Activated CD4-positive, alpha-beta memory T cell treated with anti-CD3 and anti-CD28 coated beads, Interleukin-2, amount 10 ng/mL, durations not matched to agents 7 days and 5 days (primary cell): ENCODE measurements at places on chromosomes 5 and 9. TPM values are rescaled to one million over a fixed set of nuclear protein-coding genes. Genes with fewer than 3 reads are reported as not detected.
A peak's percentile ranks its signal among the peaks of the same experiment; 100 is the strongest.

The AIF1L gene
- 0.30 TPM for total RNA-seq

- no peak overlapping the region for H3K27ac ChIP-seq
- peaks cover 30% of the 10 kb centered on the region for H3K27me3 ChIP-seq
- H3K36me3 ChIP-seq: no peaks in the 10 kb centered on the region
- no peak for DNase-seq
- peaks cover 2% of the 10 kb centered on the region for H3K4me1 ChIP-seq
- H3K4me3 ChIP-seq: no peak overlapping the region
Observed at GRCh38 chr5:135574493-135574892, 4.3 kb downstream of the CXCL14 start.

- no peaks in the 10 kb centered on the region for H3K27me3 ChIP-seq
- no peaks in the 10 kb centered on the region for H3K4me1 ChIP-seq
- H3K4me3 ChIP-seq: no peak overlapping the region
- DNase-seq: no peak
- no peaks in the 10 kb centered on the region for H3K36me3 ChIP-seq
Observed at GRCh38 chr5:3837506-3837905, 241.9 kb downstream of the IRX1 start.

DNA sequence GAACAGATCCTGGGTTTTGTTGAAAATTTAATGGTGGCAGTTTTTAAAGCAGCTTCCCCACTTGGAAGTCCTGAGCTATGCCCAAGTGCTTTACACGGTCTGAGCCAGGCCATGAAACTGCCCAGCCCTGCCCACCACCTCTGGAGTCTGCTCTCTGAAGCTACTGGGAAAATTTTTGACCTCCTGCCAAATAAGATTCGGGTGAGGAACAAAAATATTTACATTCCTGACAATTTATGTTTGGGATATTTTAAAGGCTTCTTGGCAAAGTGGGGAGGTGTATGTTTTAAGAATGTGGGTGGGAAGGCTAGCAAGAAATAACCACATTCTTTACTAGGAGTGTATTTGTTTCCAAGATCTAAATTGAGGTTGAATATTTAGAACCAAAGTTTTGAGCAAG is 50.0 kb downstream of the HACD4 start:
- H3K36me3 ChIP-seq: peaks cover 17% of the 10 kb centered on the region
- no peaks in the 10 kb centered on the region for H3K4me1 ChIP-seq
- no peak overlapping the region for H3K27ac ChIP-seq
- H3K27me3 ChIP-seq: no peaks in the 10 kb centered on the region

The CDKN2B-AS1 gene
- 2.6 TPM for total RNA-seq

DNA sequence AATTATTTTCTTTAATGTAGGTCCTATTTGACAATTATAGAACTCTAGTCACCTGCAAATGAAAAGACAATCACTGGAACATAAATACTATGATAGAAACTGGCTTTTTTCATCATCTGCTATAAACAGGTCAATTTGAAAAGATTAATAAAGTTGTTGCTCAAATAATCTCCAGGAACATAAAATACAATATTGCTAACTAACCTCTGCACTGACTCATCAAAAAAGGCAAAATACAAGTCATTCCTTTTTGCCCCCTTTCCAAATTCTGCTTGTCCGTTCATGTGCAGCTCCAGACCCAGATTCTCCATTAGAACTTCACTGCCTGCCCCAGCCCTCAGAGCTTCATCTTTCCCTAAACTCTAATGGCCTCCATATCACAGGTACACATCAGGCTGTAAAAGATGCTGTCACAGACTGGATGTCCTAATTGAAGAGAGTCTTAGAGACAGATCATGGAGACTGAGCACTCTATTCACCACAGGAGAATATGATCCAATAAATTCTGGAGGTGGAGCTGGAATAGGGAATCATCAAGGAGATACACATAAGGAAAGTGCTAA is 1.6 kb downstream of the DCTN4 start:
- H3K36me3 ChIP-seq: peaks cover 44% of the 10 kb centered on the region
- H3K4me1 ChIP-seq: peaks cover 38% of the 10 kb centered on the region
- H3K27ac ChIP-seq: peak overlapping the region; percentile 12
- no peaks in the 10 kb centered on the region for H3K27me3 ChIP-seq
- peak overlapping the region; percentile 46 for H3K4me3 ChIP-seq

DNA sequence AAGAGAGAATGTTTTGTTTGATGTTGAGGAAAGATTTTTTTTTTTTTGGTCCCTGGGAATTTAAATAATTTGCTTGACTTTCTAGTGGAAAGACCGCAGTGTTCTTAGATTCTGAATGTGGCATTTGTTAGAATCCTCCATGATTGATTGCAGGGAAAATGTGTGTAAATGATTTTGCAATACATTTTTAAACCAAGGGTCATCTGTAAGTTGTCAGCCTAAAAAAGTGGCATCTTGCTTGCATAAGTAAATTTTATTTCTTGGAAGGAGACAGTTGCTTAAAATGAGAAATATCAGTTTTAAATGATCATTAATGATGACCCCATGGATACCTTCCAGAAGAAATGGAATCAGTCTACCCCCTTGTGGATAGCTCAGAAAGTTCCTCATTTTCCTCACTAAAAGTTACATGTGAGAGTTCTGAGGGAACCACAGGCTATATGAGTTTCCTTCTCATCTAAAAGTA is 105.1 kb upstream of the SLC25A48 start:
- DNase-seq: no peak
- no peaks in the 10 kb centered on the region for H3K4me1 ChIP-seq
- H3K4me3 ChIP-seq: no peak overlapping the region

The IFNA21 gene
- total RNA-seq: not detected

DNA sequence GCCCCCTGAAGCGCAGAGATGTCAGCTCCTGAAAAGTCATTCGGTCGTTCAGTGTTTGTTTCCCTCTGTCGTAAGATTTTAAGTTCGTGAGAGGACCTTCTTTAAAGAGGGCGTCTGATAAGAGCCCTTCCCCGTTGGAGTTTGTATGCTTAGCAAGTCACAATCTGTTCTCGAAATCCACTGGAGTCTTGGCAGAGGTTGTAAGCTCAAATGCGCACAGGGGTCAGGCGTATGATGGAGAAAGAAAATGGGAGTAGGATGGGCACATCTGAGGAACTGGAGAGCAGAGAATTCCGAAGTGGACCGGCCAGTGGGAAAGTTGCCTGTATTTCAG is 710 bp downstream of the HSD17B4 start:
- peaks cover 20% of the 10 kb centered on the region for H3K4me1 ChIP-seq
- H3K36me3 ChIP-seq: no peaks in the 10 kb centered on the region
- DNase-seq: no peak
- H3K27ac ChIP-seq: peak overlapping the region; percentile 44

DNA sequence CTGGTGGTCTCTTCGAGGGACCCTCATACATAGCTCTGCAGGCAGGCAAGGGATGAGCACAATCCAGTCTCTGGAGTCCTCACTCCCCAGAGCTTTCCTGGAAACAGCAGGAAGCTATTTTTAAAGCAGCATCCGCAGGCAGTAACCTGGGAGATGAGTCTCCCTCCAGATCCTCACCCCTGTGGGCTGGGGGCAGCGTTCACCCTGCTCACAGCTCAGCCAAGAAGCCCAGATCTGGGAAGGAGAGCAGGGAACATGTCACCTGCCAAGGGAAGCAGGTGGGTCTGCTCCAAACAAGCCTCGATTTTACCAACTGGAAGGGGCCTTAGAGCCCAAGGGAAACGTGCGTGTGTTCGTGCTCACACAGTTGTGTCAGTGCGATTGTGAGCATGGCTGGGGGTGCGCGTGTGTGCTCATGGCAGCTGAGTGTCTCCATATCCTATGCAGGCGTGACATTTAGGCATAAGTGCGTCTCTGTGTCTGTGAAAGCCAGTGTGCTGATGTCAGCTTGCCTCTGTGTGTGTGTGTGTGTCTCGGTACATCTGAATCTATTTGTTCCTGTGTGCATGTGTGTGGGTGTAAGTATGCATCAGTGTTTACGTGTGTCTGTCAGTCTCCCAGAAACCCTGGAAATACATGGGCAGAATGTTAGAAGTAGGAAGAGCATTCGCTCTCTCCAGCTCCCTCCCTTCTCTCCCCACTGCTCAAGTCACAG is 40.6 kb upstream of the CPLX2 start:
- H3K4me1 ChIP-seq: no peaks in the 10 kb centered on the region
- H3K4me3 ChIP-seq: no peak overlapping the region
- peaks cover 6% of the 10 kb centered on the region for H3K27me3 ChIP-seq
- H3K27ac ChIP-seq: no peak overlapping the region
- no peaks in the 10 kb centered on the region for H3K36me3 ChIP-seq

The PCDHB16 gene
- not detected for total RNA-seq

DNA sequence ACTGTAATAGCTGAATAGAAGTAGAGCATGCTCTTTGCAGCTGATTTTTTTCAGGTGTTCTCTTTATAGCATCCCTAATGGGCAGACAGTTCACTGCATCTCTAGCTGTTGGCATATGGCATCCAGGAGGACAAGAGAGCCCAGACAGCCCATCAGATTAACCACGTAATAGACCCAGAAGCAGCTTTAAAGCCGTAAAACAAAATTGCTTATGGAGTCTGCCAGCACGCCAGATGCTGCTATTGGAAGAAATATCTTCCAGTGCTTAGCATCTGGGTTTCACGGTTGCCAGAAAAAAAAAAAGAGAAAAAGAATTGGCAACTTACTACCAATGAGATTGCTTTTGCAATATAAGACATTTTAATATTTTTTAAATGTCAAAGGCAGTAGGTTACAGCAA is 869.4 kb upstream of the NUDT12 start:
- no peaks in the 10 kb centered on the region for H3K27me3 ChIP-seq
- H3K27ac ChIP-seq: no peak overlapping the region
- no peak for DNase-seq
- no peaks in the 10 kb centered on the region for H3K36me3 ChIP-seq

The MRPL50 gene
- total RNA-seq: 9.2 TPM

DNA sequence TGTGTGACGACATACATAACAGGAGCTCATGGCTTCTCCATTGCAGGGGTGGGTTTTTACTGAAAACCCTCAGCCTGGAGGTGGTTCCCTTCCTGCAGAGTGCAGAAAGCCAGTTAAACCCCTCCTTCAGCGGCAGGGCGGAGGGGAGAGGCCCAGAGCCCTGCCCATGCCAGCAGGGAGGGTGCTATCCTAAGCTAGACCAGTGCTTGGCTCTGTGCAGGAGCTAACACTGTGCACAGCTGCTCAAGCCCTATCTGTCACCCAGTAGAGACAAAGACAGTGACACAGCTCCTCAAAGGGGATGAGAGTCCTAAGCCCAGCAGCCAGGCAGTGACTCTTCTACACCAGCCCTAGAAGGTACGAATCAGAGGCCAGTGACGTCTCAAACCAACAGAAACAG is 70.0 kb upstream of the ZSWIM6 start:
- H3K27me3 ChIP-seq: peaks cover 9% of the 10 kb centered on the region
- no peak for DNase-seq
- H3K4me3 ChIP-seq: no peak overlapping the region
- no peaks in the 10 kb centered on the region for H3K4me1 ChIP-seq
- no peaks in the 10 kb centered on the region for H3K36me3 ChIP-seq

- H3K4me3 ChIP-seq: no peak overlapping the region
- no peak overlapping the region for H3K27ac ChIP-seq
Observed at GRCh38 chr9:30967476-30967875, 1417.0 kb upstream of the ACO1 start.

DNA sequence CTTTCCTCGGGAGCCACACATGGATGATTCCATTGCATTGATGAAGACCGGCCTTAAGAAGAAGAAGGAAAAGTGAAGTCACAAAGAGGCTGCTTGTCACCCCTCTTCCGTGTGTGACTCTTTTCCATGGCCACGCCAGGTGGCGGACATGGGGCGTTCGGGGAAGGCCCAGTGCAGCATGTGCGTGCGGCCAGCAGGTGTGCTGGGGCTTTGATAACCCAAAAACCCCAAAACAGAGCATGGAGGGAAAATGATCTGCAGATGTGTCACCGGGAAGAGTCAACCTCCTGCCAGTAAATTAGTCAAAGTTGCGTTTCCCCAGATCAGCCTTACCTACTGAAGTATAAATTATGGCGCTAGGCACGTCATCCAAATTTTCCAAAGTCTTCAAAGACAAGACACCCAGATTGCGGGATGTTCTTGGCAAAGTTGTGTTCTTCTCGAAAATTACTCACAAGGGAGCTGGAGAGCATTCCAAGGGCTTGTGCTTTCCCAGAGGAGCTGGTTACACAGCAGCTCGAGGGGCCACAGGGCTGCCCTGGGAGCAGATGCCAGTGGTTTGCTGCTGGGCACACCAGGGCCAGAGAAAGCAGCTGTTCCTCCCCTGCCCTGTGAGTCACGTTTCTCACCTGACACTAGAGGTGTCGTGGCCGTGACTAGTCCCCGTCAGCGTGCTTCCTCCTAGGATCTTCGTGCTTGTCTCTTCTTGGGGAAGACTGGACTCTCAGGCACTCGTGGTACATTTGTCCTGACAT is 53.9 kb downstream of the IRX2 start:
- H3K4me1 ChIP-seq: no peaks in the 10 kb centered on the region
- H3K4me3 ChIP-seq: no peak overlapping the region
- H3K36me3 ChIP-seq: no peaks in the 10 kb centered on the region
- DNase-seq: no peak

DNA sequence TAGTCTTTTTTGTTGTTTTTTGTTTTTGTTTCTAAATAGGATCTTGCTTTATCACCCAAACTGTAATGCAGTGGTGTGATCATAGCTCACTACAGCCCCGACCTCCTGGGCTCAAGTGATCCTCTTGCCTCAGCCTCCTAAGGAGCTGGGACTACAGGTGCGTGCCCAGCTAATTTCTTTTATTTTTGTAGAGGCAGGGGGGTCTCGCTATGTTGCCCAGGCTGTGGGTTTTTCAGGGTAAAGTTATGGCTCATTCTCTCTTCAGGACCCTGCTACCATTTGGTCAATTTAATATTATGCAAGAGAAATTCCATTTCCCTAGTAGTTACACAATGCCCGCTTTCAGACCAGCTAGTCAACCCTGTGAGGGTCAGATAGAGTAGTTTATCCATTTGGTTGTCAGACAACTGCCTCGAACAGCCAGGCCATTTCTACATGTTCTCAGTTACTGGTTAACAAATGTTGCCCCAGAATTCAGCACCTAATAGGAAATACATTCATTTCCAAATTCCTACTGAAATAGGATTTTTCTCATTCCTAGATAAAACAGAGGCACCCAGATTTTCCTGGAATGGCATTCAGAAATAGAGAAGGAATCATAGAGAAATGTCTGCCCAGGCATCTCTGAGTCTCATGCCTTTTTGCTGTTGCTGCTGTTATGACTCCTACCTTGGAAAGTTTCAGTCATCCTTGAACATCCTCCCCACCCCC is 6.4 kb upstream of the GLIS3 start:
- DNase-seq: no peak
- no peak overlapping the region for H3K4me3 ChIP-seq
- H3K4me1 ChIP-seq: peaks cover 10% of the 10 kb centered on the region
- H3K27me3 ChIP-seq: peaks cover 23% of the 10 kb centered on the region

GRCh38 chr5:122436615-122437014 is 124.6 kb downstream of the SNCAIP start:
- H3K27ac ChIP-seq: no peak overlapping the region
- no peak for DNase-seq
- no peak overlapping the region for H3K4me3 ChIP-seq
- H3K36me3 ChIP-seq: no peaks in the 10 kb centered on the region

The SLC23A1 gene
- 1.0 TPM for total RNA-seq

DNA sequence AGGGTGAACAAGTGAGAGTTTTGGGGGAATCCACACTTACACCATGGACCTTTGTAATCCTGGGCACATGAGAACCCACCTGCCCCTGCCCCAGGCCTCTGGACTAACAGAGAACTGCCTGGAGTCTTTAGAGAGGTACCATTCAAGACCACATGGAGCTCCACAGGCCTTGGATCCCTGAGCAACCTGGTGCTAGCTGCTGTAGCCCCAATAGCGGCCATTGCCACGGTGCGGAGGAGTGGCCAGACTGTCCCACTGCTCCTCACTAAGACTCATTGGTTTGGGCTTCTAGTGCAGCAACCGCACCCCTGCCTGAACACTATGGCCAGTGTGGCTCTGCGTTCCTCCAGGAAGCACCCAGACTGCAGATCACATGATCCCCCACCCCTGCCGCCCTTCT is 45.8 kb downstream of the OSMR start:
- H3K4me3 ChIP-seq: no peak overlapping the region
- peaks cover 25% of the 10 kb centered on the region for H3K27me3 ChIP-seq
- no peaks in the 10 kb centered on the region for H3K36me3 ChIP-seq
- DNase-seq: no peak
